ENCODE measurements at places on chromosomes 5 and 9. TPM values are rescaled to one million over a fixed set of nuclear protein-coding genes. Genes with fewer than 3 reads are reported as not detected.

PCDHA10 gene
- 10.2 TPM for total RNA-seq

F12 gene
- total RNA-seq = 2.7 TPM

EIF4EBP3 gene
- total RNA-seq = 6.1 TPM

BICD2 gene
- 20.9 TPM for total RNA-seq

LYRM7 gene
- total RNA-seq = 8.8 TPM

NR3C1 gene
- 9.5 TPM for total RNA-seq

DNA sequence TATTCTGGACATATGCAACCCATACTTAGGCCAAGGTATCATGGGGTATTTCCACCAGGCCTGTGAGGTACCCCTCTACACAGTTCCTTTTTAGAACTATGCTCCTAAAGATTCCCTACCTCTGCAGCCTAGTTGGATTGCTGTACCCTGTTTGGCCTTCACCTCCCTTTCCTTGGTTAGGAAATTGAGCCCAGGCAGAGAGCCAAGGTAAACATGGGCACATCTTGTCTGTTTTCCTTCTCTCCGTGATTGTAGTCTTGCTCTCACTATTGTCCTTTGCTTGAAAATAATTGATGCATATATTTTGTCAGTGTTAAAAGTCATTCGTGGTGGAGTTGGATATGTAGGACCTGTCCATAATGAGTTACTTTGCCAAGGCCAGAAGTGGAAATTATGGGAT is 26.7 kb downstream of the BDP1 start:
- no peak for DNase-seq

- no peak for DNase-seq
Observed at GRCh38 chr9:12648925-12649324, 44.3 kb upstream of the TYRP1 start.

DNA sequence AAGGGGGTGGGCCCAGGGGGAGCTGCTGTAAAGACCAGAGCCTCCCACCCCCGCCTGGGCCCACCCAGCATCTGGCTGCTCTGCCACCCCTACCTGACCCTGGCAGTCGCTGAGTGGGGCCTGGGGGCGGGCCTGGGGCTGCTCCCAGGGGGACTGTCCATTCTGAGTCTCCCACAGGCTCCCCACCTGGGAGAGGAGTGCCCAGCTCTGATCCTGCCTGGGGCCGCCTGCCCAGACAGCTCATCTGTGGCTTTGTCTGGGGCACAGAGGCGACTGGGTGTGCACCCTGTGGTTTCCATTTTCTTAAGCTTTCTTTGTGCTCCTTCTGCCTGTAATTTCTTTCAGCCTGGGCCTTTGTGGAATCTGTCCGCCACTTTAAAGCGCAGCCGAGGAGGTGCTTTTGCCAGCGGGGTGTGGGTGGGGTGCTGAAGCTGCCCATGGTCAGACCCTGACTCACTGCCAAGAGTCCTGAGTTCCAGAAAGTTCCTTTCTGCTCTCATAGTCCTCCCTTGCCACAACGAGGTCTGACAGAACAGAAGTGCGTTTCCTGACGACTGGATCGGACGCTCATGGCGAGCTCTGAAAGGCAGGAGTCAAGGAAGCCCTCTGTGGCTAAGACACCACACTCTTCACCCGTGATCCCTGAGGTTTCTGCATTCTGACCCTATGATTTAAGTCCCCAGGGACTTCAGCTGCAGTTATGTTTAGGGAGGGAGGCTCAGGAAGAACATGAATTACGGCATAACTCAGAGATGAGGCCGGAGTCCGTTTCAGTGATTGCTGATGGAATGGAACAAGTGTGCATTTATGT is 225.0 kb downstream of the FANCC start:
- no peak for DNase-seq

DNA sequence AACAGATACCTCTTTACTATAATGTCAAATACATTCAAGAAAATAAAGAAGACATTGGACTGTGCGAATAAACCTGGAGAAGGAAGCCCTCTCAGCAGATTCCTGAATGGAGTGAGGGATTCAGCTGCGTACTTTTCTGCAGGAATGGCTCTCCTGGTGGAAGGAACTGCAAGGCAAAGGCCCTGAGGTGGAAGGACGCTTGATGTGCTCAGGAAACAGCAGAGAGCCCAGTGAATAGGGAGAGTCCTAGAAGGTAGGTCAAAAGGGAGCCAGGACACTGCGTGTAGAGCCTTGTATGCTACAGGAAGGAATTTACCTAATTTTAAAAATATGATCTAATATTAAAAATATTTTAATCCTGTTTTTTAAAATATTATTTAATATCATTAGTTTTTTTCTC is 68.5 kb upstream of the TTC23L start:
- DNase-seq = no peak

- DNase-seq = no peak
Observed at GRCh38 chr5:65047225-65047624, 278.5 kb downstream of the CWC27 start.

DNA sequence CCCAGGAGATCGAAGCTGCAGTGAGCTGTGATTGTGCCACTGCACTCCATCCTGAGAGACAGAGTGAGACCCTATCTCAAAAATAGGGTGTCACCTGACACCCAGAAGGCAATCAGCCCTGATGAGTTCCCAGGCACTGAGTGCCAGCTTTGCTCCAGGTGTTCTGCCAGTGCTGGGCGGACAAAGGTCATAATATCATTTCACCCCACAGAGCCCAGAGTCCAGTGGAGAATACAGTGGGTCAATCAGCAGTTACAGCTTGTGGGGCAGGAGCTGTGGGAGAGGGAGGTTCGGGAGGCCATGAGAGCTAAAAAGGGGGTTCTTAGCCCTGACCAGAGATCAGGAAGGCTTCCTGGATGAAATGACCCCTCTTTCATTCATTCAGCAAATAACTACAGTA is 24.4 kb upstream of the SH3RF2 start:
- no peak for DNase-seq

DNA sequence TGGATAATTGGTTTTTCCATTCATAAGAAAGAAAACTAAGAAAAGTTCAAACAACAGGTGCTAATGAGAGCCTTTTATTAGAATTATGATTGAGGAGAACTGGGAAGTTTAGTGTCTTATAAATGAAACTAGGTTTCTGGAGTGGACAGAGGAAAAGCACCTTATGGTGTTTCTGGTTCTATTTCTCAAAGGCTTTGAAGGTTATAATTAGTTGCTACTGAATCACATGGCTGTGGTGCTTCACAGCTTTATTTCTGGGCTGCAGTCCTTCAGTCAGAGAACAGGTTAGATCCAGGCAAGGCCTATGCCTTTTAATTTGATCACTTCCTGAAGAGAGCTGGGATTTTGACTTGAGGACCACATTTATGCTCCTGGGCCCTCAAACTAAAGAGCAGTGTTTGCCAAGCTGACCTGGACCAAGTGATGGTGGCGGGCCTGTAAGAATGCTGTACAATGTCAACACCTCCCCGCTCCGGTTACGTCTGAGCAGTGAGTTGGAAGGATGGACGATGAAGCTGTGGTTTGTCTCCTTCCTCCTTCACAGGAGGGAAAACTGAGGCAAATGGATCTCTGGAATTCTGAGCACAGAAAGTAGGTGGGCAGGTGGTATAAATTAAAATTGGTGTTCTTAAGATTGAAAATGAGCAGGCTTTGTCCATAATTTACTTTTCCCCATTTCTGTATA is 56.0 kb downstream of the ZNF462 start:
- DNase-seq = no peak

DNA sequence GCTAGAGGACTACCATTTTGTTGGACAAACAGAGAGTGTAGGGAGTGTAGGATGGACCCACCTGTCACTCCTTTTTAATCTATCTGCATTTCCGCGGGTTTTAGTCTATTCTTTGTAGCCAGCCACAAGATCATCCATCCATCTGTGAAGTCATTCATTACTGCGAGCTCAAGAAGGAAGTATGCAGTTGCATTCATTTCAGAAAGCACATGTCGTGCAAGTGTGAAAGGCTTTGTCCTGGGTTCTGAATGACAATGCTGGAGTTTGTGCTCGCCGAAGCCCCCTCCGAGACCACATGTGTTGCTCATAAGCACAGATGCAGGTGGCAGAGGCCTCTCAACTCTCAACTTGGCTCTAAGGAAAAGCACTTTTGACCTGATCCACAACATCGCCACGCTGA is 70.3 kb upstream of the BASP1 start:
- DNase-seq = no peak
